ENCODE measurements at places on chromosomes 4 and X. TPM values are rescaled to one million over a fixed set of nuclear protein-coding genes. Genes with fewer than 3 reads are reported as not detected.

The MAGEA8 gene
- total RNA-seq: not detected

DNA sequence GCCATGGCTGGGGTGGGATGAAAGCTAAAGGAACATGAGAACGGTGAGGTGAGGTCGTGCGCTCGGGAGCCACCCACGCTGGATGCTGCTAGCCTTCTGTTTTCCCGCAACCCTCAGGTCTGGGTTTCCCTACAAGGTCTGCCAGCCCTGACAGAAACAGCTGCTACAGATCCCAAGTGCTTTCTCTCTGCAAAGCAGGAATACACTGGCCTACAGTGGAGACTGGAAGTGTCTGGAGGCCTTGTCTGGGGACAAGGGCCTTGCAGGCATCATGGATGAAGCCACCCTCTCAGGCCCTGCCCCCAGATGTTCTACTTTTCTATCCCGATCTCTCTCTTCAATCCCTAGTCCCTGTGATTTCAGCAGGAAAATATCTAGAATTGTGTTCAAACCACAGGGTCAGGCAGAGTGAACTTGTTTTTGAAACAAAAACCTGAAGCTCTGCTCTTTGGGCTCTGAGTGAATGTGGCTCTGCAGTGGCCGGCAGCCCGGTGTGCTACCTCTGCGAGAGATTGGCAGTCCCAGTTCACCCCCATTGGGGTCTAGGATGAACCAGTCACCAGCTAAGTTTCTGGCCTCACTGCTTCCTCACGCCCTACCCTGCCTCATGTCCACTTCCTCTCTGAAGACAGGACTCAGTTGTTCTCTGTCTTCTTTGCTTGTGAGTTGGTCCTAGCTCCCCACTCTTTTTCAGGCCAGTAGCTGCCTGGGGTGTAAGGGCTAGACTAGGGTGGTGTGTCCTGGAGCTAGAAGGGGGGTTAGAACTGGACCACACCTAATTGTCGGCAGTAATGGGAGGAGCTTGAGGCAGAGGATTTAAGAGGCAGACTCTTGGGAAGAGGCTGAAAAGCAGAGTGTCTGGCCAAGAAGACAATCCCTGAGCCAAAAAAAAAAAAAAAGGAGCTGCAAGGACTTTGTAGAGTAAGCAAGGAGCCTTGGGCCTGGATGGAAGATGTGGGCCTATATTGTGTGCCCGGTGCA is 89.6 kb downstream of the RTL5 start:
- no peaks in the 10 kb centered on the region for H3K36me3 ChIP-seq
- DNase-seq: no peak
- no peak overlapping the region for H3K4me3 ChIP-seq

- H3K4me3 ChIP-seq: no peak overlapping the region
- no peak for DNase-seq
- H3K27ac ChIP-seq: no peak overlapping the region
Measured at GRCh38 chrX:134734466-134734952, 76.2 kb upstream of the PLAC1 start.

- no peaks in the 10 kb centered on the region for H3K4me1 ChIP-seq
- H3K27ac ChIP-seq: no peak overlapping the region
- H3K27me3 ChIP-seq: no peaks in the 10 kb centered on the region
Measured at GRCh38 chr4:22911285-22911684, 218.5 kb downstream of the GBA3 start.

DNA sequence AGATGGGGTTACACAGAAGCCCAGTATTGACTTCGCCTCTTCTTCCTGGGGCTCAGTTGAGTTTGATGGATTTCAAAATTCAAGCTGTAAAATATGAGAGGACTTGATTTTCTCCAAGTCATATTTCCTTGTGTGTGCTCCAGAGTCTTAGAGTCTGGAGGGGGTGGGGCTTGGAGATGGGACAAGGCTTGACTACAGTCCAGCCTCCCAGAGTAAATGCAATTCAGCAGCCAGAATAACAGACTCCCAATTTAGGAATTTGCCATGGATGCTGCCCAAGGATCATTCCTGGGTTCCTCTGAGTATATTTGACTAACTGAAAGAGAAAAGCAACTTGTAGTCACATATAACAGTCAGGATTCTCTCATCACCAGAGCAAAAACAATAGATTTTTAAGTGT is 53.7 kb upstream of the RBPJ start:
- no peak for DNase-seq
- no peak overlapping the region for H3K4me3 ChIP-seq
- no peaks in the 10 kb centered on the region for H3K27me3 ChIP-seq
- no peak overlapping the region for H3K27ac ChIP-seq

The NXF2 gene
- total RNA-seq: not detected

The COL25A1 gene
- total RNA-seq: not detected

Data from activated CD4-positive, alpha-beta memory T cell treated with anti-CD3 and anti-CD28 coated beads for 36 hours (primary cell).